ENCODE measurements at places on chromosomes 16 and 17.

DNA sequence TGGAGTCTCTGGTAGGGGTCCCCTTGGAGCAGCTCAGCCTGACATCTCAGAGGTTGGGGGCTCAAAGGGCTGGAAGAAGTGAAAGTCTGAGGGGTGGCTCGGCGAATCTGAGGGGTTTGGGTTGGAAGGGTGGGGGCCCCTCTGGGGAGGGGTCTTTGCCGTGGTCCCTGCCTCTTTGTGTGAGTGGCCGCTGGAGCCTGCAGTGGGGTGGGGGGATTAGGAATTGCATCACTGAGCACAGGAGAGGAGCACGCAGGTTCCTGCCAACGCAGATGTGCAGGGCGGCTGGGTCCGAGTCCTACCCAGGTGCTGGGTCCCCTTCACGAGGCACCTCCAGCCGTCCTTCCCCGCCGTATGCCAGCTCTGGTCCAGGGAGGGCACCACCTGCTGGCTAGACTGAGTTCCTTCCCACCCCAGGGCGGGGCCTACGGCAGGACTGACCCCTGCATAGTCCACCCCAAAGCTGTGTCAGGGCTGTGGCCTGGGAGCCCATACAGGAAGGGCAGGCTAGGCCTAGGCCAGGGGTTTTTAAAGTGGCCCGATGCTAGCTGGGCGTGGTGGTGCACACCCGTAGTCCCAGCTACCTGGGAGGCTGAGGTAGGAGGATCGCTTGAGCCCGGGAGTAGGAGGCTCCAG is 9.9 kb downstream of the FMNL1 start:
- peak; percentile 78 for DNase-seq

DNA sequence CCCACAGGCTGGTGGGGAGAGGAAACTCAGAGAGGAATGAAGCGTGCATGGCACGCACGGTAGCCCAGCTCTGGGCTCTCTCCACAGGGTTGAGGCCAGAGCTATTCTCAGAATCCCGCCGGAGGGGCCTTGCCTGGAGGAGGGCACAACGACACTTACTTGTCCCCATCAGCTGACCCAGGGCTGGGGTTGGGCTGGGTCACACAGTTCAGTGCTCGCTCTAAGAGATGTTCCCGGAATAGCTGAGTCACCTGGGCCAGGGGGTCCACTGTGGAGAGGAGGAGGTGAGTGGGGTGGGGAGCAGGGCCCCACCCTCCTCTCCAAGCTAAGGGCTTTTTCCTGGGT is 21.8 kb downstream of the SREBF1 start:
- no peak for DNase-seq

DNA sequence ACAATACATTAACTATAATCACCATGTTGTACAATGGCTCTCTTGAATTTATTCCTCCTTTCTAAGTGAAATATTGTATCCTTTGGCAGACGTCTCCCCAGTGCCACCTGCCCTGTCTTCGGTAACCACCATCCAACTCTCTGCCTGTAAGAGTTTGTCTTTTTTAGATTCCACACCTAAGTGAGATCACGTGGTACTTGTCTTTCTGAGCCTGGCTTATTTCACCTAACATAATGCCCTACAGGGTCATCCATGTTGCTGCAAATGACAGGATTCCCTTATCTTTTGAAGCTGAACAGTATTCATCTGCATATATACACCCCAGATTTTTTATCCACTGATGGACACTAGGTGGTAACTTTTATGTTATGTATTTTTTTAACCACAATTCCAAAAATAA is 24.2 kb downstream of the ORC6 start:
- DNase-seq: no peak

DNA sequence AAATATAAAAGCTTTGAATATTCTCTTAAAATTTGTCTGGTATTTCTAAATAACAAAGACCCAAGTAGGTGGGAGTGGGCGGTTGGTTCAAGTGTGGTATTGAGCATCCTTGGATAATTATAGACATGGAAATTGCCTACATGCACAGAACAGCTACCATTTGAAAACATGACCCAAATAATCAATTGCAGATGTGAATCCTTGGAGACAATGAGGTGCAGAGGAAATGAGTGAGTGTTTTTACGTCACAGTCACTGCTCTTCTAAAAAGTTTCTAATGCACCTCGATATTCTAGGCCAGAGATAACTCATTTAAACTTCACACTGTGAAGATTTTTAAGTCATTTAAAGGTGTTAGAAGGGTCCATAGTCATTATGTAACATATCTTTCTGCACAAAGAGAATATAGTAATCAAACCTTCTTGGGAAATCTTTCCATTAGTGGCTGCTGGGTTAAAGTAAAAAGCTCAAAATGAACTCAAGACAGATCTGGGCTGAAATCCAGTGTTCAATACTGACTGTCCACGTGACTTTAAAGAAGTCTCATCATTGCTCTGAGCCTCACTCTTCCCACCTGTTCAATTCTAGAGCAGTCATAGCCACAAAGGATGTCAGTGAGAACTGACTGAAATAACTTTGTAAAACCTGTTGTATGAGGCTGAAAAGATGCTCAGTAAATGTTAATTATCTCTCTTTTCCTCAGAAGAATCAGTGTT is 144.5 kb downstream of the CDH11 start:
- no peak for DNase-seq

GRCh38 chr17:77449908-77450741 is 309.4 kb downstream of the SEC14L1 start:
- peak; percentile 78 for DNase-seq

GRCh38 chr17:78716814-78717393 is 65.2 kb downstream of the CYTH1 start:
- peak; percentile 55 for DNase-seq

GRCh38 chr16:25009822-25010221 is 5.3 kb downstream of the ARHGAP17 start:
- DNase-seq: no peak

GRCh38 chr17:45645330-45645729 is 138.8 kb upstream of the CRHR1 start:
- DNase-seq: no peak

- DNase-seq: no peak
Measured at GRCh38 chr16:12310286-12310685, 333.8 kb downstream of the SNX29 start.

GRCh38 chr16:58475091-58475619 is 24.8 kb upstream of the NDRG4 start:
- no peak for DNase-seq

DNA sequence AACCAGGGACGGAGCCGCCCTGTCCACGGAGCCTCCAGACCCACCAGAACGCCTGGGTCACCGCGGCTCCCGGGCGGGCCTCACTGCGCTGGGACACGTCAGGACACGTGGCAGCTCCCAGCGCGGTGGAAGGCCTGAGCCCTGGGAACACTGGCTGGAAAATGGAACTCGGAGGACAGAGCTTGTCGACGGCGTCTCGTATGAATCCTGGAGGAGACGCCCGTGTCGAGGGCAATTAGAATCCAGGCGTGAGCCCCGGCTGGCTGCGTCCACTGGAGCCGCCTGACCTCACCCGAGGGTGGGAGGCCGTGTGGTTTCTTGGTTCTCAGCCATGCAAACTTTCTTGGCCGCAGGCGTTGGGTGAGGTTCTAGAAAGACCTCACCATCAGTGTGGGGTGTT is 173.9 kb downstream of the LAT start:
- no peak for DNase-seq

DNA sequence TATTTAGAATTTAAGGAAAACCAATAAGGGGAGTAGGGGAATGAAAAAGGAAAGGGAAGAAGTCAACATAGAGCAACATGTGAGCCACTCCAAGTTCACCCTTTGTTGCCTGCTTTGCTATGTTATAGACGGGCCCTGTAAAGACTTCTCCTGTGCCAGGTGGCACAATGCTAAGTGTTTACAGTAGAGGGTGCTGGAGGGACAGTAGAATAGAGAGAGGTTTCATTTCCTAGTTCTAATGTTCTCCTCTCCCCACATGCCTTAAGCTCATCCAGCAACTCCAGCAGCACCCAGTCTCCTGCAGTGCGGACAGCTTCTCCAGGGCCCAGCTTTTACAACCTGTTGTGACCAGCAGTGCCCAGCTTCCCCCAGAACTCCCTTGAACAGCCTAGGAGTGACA is 468.0 kb downstream of the HS3ST3B1 start:
- DNase-seq: no peak

DNA sequence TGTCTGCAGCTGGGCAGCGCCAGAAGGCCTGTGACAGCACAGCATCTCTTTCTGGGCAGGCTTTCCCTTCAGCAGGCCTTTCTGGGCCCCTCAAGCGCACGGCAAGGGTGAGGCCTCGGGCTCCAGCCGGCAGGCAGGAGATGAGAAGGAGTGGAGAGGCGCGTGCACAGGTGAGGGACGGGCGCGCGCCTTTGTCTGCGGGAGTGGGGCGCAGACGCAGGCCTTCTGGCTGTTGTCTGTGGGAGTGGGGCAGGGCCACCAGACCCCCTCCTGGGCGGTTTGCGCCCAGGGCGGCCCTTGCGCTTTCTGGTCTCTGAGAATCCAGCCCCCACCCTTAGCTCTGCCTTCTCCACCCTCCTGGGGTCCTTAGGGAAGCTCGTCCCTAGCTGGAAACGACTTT is 6.5 kb downstream of the ZNF205 start:
- no peak for DNase-seq

DNA sequence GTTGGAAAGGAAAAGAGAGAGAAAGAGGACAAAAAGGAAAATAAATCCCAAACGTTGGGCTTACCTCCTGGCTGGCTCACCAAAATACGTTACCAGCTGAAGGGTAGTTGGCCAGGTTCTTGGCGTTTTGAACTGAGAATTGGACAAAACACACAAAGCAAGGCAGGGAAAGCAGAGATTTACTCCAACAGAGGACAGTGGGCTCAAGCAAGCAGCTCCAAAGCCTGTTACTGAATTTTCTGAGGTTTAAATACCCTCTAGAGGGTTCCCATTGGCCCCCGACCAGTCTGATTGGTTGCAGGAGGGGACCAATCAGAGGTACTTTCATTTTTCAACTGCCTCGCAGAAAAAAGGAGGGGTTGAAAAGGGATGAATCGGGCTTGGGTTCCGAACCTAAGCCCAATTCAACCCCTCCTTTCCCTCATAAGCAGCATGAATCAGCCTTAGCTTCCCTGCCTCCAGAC is 55.6 kb upstream of the ALOX12 start:
- DNase-seq: no peak

DNA sequence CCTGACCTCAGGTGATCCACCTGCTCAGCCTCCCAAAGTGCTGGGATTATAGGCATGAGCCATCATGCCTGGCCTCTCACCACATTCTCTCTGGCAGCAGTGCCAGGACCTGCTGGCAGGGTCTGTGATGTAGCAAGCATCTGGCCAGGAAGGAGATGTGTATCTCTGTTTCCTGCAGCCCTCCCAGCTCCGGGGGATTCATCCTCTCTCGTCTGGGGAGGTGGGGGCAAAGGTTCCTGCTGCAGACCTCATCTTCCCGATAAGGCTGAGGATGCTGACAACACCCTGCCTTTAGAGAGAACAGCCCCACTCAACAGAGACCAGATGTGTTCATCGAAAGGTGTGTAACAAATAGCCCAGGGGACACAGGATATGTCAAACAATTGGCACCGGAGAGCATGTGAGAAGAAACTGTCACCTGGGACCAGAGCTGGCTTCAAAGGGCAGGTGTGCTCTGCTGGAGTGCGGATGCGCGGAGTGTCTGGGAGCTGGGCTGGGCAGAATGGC is 54.8 kb upstream of the SEC14L1 start:
- no peak for DNase-seq

DNA sequence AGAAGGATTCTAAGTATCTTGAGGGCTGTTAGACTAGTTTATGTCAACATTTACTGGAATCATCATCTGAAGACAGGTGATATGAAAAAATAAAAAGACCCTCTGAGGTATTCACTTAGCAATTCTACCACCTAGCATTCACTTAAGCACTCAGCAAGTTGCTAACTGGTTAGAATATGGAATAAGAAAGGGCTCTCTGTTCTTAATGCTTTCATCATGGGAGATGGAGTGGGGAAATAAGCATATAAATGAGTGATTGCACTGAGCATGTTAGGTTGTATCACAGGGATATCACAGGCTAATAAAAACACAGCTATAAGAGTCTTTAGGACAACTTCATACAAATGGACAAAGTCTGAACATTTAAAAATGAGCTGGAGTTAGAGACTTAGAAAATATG is 1238.8 kb downstream of the CDH11 start:
- DNase-seq: no peak

- no peak for DNase-seq
Measured at GRCh38 chr16:76940251-76940650, 250.7 kb upstream of the MON1B start.

GRCh38 chr17:78783711-78784324 is 1.7 kb upstream of the CYTH1 start:
- DNase-seq: no peak

- no peak for DNase-seq
Measured at GRCh38 chr16:85902366-85903155, 3.6 kb downstream of the IRF8 start.

- DNase-seq: no peak
Measured at GRCh38 chr17:61638087-61638486, 47.1 kb upstream of the NACA2 start.

DNA sequence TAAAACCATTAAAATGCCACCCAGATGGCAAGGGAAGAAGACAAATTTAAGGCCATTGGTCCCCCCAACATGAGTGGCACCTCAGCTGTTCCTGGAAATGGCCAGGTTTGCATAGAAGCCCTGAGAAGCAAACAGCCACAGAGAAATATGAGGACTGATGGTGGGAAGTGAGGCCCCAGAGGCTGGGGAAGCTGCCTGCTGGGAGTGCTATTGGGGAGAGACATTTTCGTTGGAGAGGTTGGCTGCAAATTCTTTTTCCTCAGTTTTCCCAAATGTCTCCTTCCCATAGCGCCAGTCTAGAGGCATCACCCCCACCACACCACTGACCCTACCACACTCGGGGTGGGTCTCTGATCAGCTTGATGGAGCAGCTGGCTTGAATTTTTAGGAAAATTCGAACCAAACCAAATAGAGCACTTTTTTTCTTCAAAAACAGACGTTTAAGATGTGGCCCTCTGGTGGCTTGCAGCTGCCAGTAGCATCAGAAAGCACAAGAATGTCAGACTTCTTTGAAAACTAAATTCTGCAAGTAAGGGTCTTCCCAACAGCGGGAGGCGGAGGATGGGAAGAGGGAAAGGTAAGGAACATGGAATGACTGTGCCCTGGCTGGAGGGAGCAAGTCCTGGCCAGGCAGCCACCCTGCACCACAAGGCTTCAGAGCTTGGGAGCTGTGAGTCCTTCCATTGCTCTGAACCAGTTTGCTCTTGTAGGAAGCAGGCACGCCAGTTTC is 13.2 kb upstream of the SLC12A3 start:
- DNase-seq: peak; percentile 29

GRCh38 chr17:9817086-9817485 is 4.8 kb downstream of the GSG1L2 start:
- peak; percentile 3 for DNase-seq
